Natural killer cell treated with Interleukin-12 subunit alpha and Interleukin-12 subunit beta and Interleukin-15 and Interleukin-18, amount 100 ng/mL, for 72 hours (primary cell): ENCODE measurements at places on chromosomes 7 and 10. TPM values are rescaled to one million over a fixed set of nuclear protein-coding genes. Genes with fewer than 3 reads are reported as not detected.
A peak's percentile ranks its signal among the peaks of the same experiment; 100 is the strongest.

The CPEB3 gene
- total RNA-seq, result 4.0 TPM

The ANKRD30A gene
- total RNA-seq, result not detected

The KCNH2 gene
- total RNA-seq, result not detected

The ORAI2 gene
- total RNA-seq, result 56.5 TPM

The CRTAC1 gene
- total RNA-seq, result not detected

DNA sequence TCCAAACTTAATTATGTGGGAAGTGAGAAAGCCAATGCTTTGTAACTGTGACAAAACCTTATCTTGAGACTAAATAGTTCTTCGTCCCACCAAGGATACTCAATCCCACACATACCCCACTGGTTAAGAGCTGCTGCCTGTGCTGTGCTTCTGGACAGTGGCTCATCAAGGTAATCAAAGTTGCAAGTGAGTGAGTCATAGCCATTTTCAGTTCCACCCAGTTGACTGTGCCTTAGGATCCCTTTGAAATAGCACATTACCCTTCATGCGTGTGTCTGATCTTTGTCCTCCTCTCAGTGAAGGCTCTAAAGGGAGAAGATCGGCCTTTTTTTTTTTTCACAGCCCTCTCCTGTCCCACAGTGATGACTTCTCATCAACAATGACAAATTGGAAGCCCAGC is 706.0 kb upstream of the AUTS2 start:
- H3K4me3 ChIP-seq, result no peak overlapping the region
- H3K4me1 ChIP-seq, result no peaks in the 10 kb centered on the region
- H3K27ac ChIP-seq, result no peak overlapping the region
- DNase-seq, result no peak

- no peak overlapping the region for H3K27ac ChIP-seq
- H3K4me3 ChIP-seq, result no peak overlapping the region
- H3K4me1 ChIP-seq, result no peaks in the 10 kb centered on the region
- no peaks in the 10 kb centered on the region for H3K36me3 ChIP-seq
Measured at GRCh38 chr10:48929413-48929990, 10.1 kb downstream of the LRRC18 start.

- H3K27me3 ChIP-seq, result no peaks in the 10 kb centered on the region
- no peaks in the 10 kb centered on the region for H3K4me1 ChIP-seq
Measured at GRCh38 chr10:80275135-80275498, 14.3 kb downstream of the MAT1A start.

DNA sequence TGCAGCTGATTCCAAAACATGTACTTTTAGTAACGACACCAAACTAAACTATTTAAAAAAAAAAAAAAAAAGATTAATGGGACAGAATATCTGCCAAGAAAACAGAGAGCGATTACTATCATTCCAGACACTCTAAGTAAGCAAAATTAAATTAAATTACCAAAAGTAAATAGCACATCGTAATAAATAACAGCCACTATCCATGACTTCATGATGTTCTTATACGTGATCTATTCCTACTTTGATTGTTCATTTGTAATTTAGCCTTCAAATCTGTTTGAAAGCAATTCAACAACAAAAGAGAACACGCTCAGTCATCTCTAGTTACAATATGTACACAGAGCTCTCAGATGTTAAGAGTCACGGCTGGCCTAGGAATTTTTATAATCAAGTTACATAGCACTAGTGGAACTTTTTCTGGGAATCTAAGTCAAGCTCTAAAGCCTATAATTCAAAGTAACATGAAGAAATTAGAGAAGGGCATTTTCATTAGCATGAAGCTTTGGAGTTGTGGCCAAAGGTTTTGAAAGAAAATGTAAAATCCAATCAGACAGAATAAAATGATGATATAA is 241.7 kb upstream of the NEBL start:
- H3K4me3 ChIP-seq, result no peak overlapping the region
- DNase-seq, result no peak
- H3K4me1 ChIP-seq, result no peaks in the 10 kb centered on the region
- no peaks in the 10 kb centered on the region for H3K36me3 ChIP-seq
- no peak overlapping the region for H3K27ac ChIP-seq

DNA sequence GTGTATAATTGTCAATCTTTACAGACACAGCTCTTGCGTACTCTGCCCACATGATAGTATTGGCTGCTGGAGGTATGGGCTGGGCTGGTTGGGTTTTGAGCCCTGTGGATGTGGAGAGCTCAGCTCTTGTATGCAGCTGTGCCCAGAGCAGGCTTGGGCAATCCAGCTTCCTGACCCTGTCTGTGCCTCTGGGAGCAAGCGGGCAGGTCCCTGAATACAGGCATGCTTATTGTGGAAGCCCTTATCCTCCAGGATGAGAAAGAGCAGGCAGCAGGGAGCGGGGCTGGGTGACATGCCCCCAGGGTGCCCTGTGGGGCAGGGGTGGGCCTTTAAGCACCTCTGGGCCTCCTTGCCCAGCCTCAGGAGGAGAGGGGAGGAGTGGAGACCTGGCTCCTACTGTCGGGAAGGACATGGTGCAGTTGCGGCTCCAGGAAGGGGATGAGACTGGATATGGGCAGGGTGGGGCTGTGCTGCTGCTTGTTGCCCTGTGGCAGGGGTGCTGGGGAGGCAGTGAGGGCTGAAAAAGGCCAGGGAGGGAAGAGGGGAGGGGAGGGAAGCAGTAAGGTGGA is 32.7 kb upstream of the SH2D4B start:
- peaks cover 2% of the 10 kb centered on the region for H3K36me3 ChIP-seq
- peak overlapping the region; percentile 41 for H3K4me3 ChIP-seq
- no peak for DNase-seq

GRCh38 chr7:144134116-144134515 is 11.1 kb downstream of the OR2A14 start:
- no peaks in the 10 kb centered on the region for H3K4me1 ChIP-seq
- peaks cover 3% of the 10 kb centered on the region for H3K27me3 ChIP-seq
- no peaks in the 10 kb centered on the region for H3K36me3 ChIP-seq
- H3K4me3 ChIP-seq, result no peak overlapping the region

DNA sequence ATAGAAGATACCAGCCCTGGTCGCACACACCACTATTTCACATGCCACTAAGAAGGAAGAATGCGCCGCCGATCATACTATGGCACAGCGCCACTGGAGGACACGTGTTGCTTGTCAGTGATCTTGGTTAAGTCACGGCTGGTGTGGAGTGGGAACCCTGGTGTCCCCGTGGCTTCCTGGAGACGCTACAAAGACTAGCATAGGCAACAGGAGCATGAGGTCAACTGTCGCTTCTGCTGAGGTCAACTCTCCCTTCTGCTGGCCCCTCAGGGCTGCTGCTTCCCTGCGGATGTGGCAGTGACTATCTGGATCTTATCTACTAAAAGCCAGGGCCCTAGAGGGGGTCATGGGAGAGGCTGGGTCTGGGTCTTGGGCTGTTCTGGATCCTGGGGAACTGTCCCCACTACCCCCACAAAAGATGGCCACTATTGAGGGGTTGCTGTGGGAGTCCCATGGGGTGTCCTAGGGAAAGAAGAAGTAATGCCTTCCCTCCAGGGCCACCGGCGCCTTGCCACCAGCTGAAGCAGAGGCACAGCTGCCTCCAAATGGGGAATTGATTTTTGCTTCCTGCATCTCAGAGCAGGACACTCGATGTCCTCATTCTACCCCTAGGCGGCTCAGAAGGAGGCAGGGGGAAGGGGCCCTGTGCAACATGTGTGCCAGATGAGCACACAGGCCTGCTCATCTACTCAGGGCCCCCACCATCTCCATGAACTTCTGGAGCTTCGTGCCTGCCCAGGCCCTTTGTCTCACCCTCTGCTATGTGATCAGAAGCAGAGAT is 76.6 kb upstream of the PPIF start:
- H3K4me3 ChIP-seq, result no peak overlapping the region
- H3K4me1 ChIP-seq, result peaks cover 53% of the 10 kb centered on the region
- H3K27me3 ChIP-seq, result no peaks in the 10 kb centered on the region

DNA sequence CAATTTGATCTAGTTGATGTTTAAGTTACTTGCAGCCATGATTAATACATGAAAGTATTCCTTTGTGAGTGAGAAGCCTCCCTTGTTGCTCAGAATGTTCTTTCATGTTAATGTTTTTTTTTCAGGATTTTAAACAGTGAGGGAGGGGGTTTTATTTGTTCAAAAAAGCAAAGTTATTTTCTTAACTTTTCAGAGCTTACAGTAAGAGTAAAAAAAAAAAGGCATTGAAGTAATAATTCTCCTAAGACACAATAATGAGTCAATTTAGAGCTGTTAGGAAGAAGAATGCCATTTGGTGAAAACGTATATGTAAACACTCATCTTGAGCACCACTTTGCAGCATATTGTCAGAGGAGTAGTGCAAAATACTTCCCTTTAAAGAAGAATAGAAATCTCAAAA is 105.8 kb downstream of the SEMA3A start:
- H3K36me3 ChIP-seq, result no peaks in the 10 kb centered on the region
- H3K27me3 ChIP-seq, result no peaks in the 10 kb centered on the region
- no peak for DNase-seq
